ENCODE measurements at places on chromosomes 2 and 18. TPM values are rescaled to one million over a fixed set of nuclear protein-coding genes. Genes with fewer than 3 reads are reported as not detected.

- H3K4me1 ChIP-seq: peaks cover 26% of the 10 kb centered on the region
- H3K4me3 ChIP-seq: no peak overlapping the region
- no peak overlapping the region for H3K27ac ChIP-seq
- peaks cover 6% of the 10 kb centered on the region for H3K36me3 ChIP-seq
- DNase-seq: peak; percentile 72
- H3K27me3 ChIP-seq: peaks cover 3% of the 10 kb centered on the region
Measured at GRCh38 chr2:100730290-100730868, 89.6 kb upstream of the NPAS2 start.

DNA sequence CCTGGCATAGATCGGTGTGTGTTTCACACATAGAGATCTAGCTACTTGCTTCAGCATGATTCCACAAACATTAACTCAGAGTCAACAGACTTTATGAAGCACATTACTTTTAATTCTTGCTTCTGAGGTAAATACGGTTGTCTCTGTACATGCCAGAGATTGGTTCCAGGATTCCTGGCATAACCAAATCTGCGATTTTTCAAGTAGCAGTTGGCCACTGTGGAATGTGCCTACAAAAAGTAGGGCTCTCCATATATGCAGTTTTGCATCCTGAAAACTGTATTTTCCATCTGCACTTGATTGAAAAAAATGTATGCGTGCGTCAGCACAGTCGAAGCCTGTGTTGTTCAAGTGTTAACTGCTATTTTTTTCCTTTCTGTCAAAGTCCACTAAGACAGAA lies 85.0 kb downstream of the ZAP70 start:
- H3K4me3 ChIP-seq: no peak overlapping the region
- peaks cover 6% of the 10 kb centered on the region for H3K36me3 ChIP-seq
- DNase-seq: no peak

The CCDC74A gene
- total RNA-seq: 12.6 TPM

The AFF3 gene
- 1.2 TPM for total RNA-seq

DNA sequence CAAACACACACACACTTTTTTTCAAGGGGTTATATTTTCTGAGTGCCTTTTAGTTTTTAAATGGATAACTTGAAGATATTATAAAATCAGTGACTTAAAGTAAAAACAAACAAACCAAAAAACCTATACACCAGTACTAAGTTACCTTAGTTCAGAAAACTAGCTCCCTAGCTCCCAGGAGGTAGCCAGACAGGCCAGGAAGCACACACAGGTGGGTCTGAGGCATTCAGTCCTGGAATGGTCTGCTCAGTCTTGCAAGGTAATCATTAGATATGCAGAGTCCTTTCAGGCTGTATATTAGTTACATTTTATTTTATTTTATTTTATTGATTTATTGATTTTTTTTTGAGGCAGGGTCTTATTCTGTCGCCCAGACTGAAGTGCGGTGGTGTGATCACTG lies 10.7 kb upstream of the DYNC2LI1 start:
- H3K4me3 ChIP-seq: no peak overlapping the region
- H3K36me3 ChIP-seq: no peaks in the 10 kb centered on the region
- peaks cover 7% of the 10 kb centered on the region for H3K4me1 ChIP-seq
- no peak for DNase-seq
- H3K27me3 ChIP-seq: no peaks in the 10 kb centered on the region

The BOLL gene
- not detected for total RNA-seq

DNA sequence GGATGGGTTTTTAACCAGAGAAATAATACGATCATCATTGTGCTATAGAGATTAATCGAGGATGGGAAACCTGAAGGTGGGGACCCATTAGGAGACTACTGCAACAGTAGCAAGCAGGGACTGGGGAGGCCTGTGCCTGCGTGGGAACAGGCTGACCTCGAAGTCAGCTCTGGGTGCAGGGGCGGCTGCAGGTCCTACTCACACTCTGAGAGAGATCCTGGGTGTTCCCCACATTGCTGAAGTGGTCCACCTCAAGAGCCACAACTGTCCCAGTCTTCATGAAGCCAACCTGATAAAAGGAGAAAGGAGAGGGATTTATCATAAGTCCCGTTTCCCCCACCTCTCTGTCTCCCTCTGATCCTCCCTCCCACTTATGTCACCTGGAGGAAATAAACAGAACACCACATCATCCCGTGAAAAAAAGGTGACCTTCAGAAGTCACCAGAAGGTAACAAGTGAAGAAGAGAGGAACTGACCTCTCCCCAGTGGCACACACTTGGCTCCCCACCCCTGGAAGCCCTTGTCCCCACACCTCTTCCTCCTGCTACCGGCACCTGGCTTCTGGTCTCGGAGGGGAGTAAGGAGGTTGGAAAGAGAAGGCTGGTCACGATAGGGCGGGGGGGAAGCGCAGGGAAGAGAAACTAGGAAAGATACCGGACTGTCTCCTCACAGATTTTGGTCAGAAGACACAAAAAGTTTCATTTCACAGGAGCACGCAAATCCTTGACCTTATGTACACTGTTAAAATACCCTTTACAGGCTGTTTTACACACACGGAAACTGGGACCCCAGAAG lies 50.4 kb downstream of the XDH start:
- H3K27me3 ChIP-seq: no peaks in the 10 kb centered on the region
- H3K4me1 ChIP-seq: no peaks in the 10 kb centered on the region
- H3K36me3 ChIP-seq: no peaks in the 10 kb centered on the region

DNA sequence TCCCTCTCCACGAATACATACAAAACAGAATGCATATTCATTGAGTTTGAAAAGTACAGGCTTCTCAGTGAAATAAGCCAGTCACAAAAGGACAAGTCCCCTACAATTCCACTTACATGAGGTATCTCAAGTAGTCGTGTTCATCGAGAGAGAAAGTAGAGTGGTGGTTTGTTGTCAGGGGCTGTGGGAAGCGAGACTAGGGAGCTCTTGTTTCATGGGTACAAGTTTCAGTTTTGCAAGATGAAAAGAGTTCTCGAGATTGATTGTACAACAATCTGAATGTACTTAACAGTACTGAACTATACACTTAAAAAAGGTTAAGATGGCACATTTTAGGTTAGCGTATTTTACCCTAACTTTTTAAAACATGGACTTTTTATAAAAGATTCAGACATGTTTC lies 71.5 kb upstream of the TTC39C start:
- H3K27me3 ChIP-seq: no peaks in the 10 kb centered on the region
- DNase-seq: no peak
- no peak overlapping the region for H3K4me3 ChIP-seq
- peaks cover 21% of the 10 kb centered on the region for H3K4me1 ChIP-seq
- H3K27ac ChIP-seq: no peak overlapping the region
- H3K36me3 ChIP-seq: no peaks in the 10 kb centered on the region

- H3K4me3 ChIP-seq: no peak overlapping the region
- no peaks in the 10 kb centered on the region for H3K27me3 ChIP-seq
- no peaks in the 10 kb centered on the region for H3K36me3 ChIP-seq
- H3K27ac ChIP-seq: no peak overlapping the region
Measured at GRCh38 chr2:186294248-186294888, 191.7 kb upstream of the ZC3H15 start.

- no peak overlapping the region for H3K4me3 ChIP-seq
- DNase-seq: no peak
- H3K27ac ChIP-seq: no peak overlapping the region
- no peaks in the 10 kb centered on the region for H3K36me3 ChIP-seq
- no peaks in the 10 kb centered on the region for H3K27me3 ChIP-seq
- H3K4me1 ChIP-seq: peaks cover 53% of the 10 kb centered on the region
Measured at GRCh38 chr2:175001566-175001965, 3.6 kb downstream of the CHN1 start.

The DAPL1 gene
- not detected for total RNA-seq

The NEUROD1 gene
- total RNA-seq: 0.11 TPM

The CCDC150 gene
- 43.0 TPM for total RNA-seq

DNA sequence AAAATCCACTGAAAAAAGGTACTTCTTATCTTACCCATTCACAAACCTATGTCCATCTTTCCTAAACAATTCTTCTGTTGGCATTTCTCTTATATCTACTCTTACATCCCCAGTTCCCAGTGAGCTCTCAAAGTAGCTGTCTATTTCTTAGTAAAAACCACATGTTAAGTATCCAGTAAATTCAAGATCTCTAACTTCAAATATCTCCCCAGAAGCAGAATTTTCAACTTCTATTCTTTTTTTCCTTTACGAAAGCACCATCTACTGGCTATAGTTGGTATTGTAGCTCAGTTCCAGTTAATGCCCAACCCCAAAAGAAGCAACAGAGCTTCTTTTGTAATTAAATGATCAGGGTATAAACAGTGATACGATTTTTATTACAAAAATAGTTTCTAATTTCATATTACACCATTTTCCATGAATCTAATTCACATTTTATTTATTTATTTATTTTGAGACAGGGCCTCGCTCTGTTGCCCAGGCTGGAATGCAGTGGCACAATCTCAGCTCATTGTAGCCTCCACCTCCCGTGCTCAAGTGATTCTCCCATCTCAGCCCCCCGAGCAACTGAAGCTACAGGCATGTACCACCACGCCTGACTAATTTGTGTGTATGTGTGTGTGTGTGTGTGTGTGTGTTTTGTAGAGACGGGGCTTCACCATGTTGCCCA lies 28.5 kb downstream of the HRH4 start:
- H3K4me3 ChIP-seq: no peak overlapping the region
- no peaks in the 10 kb centered on the region for H3K27me3 ChIP-seq
- no peak overlapping the region for H3K27ac ChIP-seq
- no peaks in the 10 kb centered on the region for H3K36me3 ChIP-seq
- peaks cover 2% of the 10 kb centered on the region for H3K4me1 ChIP-seq

GRCh38 chr2:232120911-232121310 lies 159.4 kb downstream of the DIS3L2 start:
- H3K4me1 ChIP-seq: peaks cover 7% of the 10 kb centered on the region
- H3K27ac ChIP-seq: no peak overlapping the region
- H3K27me3 ChIP-seq: no peaks in the 10 kb centered on the region
- no peak for DNase-seq
- no peak overlapping the region for H3K4me3 ChIP-seq
- H3K36me3 ChIP-seq: no peaks in the 10 kb centered on the region

DNA sequence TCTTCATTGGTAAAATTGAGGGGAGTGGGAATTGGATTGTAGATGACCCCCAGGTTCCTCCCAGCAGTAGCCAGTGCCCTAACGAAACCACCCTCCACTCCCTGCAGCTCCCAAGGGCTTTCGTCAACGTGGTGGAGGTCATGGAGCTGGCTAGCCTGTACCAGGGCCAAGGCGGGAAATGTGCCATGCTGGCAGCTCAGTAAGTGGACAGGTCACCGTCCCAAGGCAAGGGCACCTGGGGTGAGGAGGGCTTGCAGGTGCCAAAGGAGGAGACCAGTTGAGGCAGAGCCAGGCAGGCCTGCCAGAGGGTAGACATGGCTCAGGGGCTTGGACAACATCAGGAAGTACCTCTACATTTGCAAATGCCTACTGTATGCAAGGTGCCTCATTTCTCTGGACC lies 122.6 kb upstream of the PPP1CB start:
- no peaks in the 10 kb centered on the region for H3K36me3 ChIP-seq
- DNase-seq: no peak
- H3K27me3 ChIP-seq: no peaks in the 10 kb centered on the region
- no peak overlapping the region for H3K4me3 ChIP-seq

- peaks cover 19% of the 10 kb centered on the region for H3K27me3 ChIP-seq
- DNase-seq: peak; percentile 25
- no peak overlapping the region for H3K27ac ChIP-seq
Measured at GRCh38 chr2:152200565-152201465, 25.3 kb upstream of the STAM2 start.

- no peak for DNase-seq
- H3K27me3 ChIP-seq: no peaks in the 10 kb centered on the region
- H3K4me3 ChIP-seq: no peak overlapping the region
- no peaks in the 10 kb centered on the region for H3K36me3 ChIP-seq
- H3K27ac ChIP-seq: no peak overlapping the region
Measured at GRCh38 chr2:36781907-36782720, 85.6 kb downstream of the VIT start.

The PLA2R1 gene
- 1.1 TPM for total RNA-seq

DNA sequence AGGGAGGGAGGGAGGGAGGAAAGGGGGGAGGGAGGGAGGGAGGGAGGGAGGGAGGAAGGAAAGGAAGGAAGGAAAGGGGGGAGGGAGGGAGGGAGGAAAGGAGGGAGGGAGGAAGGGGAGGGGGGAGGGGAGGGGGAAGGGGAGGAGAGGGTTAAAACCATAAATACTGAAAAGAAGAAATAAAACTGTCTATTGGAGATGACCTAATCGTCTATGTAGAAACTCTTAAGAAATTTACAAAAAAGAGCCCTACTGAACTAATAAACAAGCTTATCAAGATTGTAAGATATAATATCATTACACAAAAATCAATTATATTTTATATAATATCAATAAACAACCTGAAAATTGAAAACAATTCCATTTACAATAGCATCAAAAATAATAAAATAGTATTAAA lies 32.3 kb upstream of the CTDP1 start:
- H3K27me3 ChIP-seq: no peaks in the 10 kb centered on the region
- DNase-seq: no peak
- no peak overlapping the region for H3K27ac ChIP-seq
- H3K4me1 ChIP-seq: no peaks in the 10 kb centered on the region

DNA sequence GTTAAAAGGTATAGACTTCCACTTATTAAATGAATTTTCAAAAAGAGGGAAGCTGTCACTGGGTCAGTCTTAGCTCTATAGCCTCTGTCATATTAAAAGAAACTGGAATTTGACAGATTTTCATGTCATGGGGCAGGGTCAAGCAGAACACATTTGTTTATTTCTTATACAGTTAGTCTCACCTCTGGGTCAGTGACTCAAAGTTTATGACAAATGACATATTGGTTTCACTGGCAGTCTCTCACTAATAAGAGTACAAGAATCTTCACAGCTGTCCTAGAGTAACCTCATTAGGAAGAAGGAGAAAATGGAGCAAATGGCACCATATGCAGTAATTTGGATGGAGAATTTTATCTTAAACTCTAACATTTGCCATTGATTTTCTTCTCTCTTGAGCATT lies 63.2 kb downstream of the MBD2 start:
- no peaks in the 10 kb centered on the region for H3K36me3 ChIP-seq
- H3K4me3 ChIP-seq: no peak overlapping the region
- H3K27me3 ChIP-seq: no peaks in the 10 kb centered on the region
- no peaks in the 10 kb centered on the region for H3K4me1 ChIP-seq
- no peak overlapping the region for H3K27ac ChIP-seq
- no peak for DNase-seq

The BOD1L2 gene
- total RNA-seq: not detected

- H3K4me3 ChIP-seq: no peak overlapping the region
- no peak for DNase-seq
- no peaks in the 10 kb centered on the region for H3K4me1 ChIP-seq
- H3K27ac ChIP-seq: no peak overlapping the region
- no peaks in the 10 kb centered on the region for H3K27me3 ChIP-seq
Measured at GRCh38 chr2:23445450-23445868, 60.5 kb downstream of the KLHL29 start.

The CD28 gene
- total RNA-seq: 0.11 TPM

The UGT1A1 gene
- not detected for total RNA-seq

GRCh38 chr18:31273812-31274527 lies 44.0 kb upstream of the DSG1 start:
- H3K4me1 ChIP-seq: peaks cover 26% of the 10 kb centered on the region
- DNase-seq: no peak
- no peaks in the 10 kb centered on the region for H3K27me3 ChIP-seq
- H3K27ac ChIP-seq: no peak overlapping the region

The PTPRN gene
- 5.7 TPM for total RNA-seq

The STAMBP gene
- 34.4 TPM for total RNA-seq

GRCh38 chr2:2083113-2083758 lies 247.8 kb downstream of the MYT1L start:
- peaks cover 3% of the 10 kb centered on the region for H3K36me3 ChIP-seq
- DNase-seq: no peak
- peaks cover 2% of the 10 kb centered on the region for H3K27me3 ChIP-seq
- H3K27ac ChIP-seq: no peak overlapping the region
- H3K4me3 ChIP-seq: no peak overlapping the region
- peaks cover 6% of the 10 kb centered on the region for H3K4me1 ChIP-seq

The LYPD6B gene
- total RNA-seq: 1.6 TPM
